GM23248 (cell line): ENCODE measurements at places on chromosomes 1 and 21. TPM values are rescaled to one million over a fixed set of nuclear protein-coding genes. Genes with fewer than 3 reads are reported as not detected.

ADGRB2 gene
- total RNA-seq, result 3.6 and 3.9 TPM in 2 replicates

REN gene
- not detected in 2 replicates for total RNA-seq

SPRR1A gene
- not detected in 2 replicates for total RNA-seq

DNA sequence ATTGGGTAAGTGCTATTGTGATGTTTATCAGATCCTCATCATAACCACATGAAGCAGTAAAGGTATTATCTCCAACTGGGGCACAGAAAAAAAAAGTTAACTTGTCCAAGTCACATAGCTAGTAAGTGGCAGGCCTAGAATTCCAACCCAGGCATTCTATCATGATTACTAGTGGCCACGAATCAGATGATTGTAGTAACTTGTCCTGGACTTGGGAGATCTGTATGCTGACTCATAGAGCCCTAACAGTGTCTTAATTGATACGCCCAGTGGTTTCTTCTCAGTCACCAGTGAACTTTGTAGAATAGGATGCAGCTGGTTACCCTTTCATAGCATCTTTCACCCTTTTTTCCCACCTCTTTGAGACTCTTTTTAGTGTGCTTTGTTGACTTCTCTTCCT is 91.1 kb upstream of the UBE2U start:
- DNase-seq, result peak; percentile 90

- DNase-seq, result peak; percentile 3
Observed at GRCh38 chr1:91201176-91201575, 179.3 kb upstream of the ZNF644 start.

DNA sequence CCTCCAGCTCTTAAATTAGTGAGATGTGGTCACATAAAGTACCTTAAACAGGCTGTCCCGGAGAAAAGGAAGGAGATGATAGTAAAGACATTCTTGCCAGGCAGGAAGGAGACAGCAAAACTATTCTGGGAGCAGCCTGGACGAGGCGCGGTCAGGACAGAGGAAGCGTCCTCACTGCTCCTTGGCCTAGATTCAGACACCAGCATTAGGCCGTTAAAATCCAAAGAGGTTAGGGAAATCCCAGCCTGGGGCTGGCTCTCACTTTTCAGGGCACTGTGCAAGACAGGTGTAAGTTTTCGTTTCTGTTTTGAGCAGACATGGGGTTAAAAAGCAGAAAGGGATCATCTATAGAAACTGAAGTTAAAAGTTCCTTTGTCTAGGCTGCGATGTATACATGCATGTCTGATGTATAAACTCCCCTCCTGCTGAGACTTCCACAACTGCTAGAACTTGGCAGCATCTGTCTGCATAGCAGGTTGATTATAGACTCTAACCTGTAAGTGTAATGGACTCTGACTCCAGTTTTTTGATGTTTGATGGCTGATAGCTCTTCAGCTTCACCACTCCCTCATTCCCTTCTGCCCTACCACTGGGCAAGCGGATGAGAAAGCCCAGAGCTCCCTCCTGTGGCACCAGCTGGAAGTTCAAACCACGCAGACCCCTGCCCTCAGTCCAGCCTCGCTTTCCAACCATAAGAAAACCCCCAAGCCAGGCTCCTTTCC is 21.5 kb downstream of the STPG1 start:
- peak; percentile 74 for DNase-seq

- DNase-seq, result peak; percentile 85
Observed at GRCh38 chr1:22903113-22903512, 69.6 kb downstream of the LACTBL1 start.

GRCh38 chr1:229547542-229547941 is 11.0 kb downstream of the ABCB10 start:
- peak; percentile 10 for DNase-seq

DNA sequence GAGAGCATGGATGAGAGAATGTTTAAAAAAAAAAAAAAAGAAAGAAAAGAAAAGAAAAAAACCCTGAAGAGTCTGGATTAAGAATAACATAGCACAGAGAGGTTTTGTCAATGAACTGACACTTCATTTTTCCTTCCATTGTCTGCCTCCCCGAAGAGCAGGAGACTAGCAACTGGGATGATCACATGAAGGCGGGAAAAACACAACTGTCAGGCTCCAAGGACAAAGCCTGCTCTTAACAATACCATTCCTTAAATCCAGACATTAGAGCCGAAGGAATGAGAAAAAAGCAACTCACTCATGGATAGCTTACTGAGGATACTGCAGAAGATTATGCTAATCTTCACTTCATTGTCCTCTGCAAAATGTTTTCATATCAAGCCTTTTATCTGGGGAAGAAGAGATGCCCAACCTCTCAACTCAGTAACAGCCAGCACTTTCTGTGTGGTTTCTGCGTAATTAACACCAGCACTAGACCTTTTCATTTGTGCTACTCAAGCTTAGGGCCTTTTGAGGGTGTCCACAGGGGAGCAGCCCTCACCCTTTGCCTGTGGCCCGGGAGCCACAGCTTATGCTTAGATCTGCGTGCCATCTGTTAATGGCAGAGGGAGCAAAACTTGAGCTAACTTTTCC is 182.3 kb downstream of the BARHL2 start:
- DNase-seq, result no peak
